Nucleus accumbens (tissue), 56 donors: ENCODE measurements at places on chromosomes 11 and 22.

- no peak for DNase-seq
Observed at GRCh38 chr11:60862171-60862570, 5.2 kb upstream of the ZP1 start.

DNA sequence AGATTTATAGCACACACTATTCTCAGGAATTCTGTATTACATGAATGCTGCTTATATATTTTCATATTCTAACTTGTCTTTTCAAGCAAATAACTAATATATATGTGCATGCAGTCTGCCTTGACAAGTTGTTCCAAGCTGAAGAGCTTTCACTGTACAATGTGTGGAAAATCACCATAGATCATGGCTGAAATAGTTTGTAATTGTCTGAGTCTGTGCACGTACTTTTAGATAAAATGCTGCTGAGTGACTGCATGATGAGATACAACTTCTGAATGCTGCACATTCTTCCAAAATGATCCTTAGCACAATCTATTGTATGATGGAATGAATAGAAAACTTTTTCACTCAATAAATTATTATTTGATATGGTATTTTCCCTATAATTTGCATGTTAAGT lies 58.9 kb downstream of the SLC5A12 start:
- DNase-seq: no peak

- no peak for DNase-seq
Observed at GRCh38 chr11:93477684-93478234, 65.4 kb downstream of the SMCO4 start.

DNA sequence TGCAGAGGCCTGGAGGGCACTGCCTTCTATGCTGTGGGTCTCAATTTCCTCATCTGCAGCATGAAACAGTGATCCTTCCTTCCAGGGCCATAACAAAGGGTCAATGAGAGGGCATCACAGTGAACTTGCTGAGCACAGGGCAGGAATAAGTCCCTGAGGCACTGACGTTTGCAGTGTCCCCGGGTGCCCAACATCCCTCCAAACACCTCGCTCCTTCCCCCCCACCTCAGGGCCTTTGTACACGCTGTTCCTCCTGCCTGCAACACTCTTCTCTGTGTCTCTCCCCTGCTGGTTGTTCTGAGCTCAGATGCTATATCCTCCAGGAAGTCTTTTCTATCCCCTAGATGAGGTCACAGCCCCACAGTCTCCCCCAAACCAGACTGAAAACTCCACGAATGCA lies 59.7 kb upstream of the TCF20 start:
- no peak for DNase-seq

DNA sequence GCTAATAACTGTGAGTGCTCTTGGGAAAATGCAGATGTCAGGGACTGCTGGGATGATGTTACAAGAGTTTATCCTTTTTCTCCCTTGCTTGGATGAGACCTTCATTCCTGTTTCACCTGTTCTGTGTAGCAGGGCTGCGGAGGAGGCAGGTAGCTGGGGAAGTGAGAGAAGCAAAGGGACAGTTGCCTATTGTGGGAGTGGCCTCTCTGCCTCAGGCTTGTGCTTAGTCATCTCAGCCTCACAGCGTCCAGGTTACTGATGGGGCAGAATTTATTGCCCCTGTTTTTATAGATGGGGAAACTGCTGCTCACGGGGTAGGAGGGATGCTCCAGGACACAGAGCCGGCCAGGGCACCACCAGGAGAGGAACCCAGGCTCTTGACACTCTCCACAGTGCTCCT lies 1.7 kb downstream of the STX3 start:
- no peak for DNase-seq

DNA sequence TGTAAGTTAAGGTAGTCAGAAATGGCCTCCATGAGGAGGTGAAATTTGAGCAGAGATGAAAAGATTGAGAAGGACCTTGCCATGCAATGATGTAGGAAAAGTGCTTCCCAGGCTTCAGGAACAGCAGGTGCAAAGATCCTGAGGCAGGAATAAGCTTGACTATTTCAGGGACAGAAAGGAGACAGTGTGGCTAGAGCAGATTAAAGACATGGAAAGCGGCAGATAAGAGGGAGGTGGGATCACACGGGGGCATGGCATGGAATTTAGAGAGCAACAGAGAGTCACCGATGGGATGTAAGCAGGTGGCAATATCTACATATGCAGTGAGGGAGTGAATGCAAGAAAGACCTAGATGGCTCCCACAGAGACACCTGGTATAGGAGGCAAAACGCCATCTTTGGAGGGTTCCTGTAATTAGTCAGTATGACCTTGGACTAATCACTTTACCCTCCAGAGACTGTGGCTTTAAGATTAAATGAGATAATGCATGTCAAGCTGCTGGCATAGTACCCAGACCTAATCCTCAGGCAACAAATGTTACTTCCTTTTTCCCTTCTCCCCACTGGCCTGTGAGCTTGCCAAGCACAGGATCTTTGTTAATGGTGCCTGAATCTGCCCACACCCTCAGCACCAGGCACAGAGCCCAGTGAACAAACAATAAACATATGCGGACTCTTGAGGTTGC lies 24.6 kb upstream of the ACER3 start:
- DNase-seq: no peak

DNA sequence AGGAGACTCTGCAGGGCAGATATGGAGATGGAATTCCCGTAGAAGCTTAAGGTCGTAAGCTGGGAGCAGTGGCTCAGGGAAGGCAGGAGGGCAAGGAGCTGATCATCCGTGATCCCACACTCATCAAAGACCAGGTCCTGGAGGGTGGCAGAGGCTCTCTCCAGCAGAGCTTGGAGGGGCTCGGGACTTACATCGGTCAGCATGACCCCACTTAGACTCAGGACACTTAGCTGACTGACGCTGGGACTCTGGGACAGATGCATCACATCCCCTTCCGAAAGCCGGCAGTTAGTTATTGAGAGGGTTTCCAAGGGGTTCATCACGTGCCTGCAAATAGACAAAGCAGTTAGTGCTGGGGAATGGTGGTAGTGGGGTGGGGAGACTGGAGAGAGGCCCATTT lies 10.7 kb downstream of the PRAME start:
- no peak for DNase-seq

DNA sequence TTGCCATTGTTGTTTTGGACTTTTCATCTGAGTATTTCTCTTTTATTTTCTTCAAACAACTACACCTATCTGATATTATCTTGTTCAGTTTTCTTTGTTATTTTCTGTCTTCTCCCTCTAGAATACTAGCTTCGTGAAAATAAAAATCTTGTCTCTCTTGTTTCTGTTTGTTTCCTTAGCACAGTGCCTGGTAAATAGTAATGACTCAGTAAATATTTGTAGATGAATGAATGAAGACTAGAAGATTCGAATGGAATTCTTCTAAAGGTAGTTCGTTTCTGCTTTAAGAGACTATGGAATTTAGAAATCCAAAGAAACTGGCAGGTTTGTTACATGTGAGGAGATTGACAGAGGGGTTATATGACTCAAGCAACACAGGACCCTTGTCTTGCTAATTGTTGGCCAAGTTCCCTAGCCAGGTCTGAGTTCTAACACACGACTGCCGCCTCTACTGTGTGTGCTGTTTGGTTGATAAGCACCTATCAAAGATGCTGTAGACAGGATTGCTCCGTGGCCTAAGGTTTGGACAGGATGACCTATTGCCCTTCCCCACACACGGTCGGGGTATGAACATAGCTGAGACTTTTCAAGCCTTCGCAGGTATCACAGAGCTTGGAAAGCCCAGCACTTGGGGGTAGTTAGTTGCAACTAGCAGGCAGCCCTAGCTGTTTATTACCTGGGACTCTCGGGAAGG lies 831 bp upstream of the TMEM135 start:
- DNase-seq: no peak

DNA sequence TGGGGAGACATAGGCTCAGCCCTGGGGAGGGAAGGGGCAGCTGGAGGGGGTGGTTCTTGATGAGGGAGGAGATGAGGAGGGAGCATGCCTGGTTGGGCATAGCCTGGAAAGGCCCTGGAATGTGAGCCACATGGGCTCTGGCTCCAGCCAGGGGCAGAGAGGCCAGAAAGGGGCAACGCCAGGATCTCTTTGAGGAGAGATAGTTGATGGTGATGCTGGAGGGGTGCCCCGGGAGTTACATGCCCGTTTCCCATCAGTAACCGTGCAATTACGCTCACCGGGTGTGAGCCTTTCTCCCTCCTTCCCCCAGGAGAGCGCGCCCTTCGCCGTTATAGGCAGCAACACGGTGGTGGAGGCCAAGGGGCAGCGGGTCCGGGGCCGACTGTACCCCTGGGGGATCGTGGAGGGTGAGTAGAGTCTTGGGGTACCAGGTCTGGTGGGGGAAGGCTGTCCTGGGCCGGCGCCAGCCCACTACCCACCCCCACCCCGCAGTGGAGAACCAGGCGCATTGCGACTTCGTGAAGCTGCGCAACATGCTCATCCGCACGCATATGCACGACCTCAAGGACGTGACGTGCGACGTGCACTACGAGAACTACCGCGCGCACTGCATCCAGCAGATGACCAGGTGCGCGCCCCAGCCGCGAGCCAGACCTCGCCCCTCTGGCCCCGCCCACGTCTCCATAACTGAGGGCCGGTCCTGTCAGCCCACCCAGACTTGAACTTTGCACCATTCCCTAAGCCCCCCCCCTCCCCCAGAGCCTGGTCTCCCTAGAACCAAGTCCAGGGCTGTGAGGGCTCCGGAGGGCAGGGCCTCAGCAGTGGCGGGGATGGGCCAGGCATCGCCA lies 1.8 kb upstream of the GP1BB start:
- no peak for DNase-seq

GRCh38 chr22:37351232-37351631 lies 68.9 kb downstream of the CYTH4 start:
- DNase-seq: no peak

DNA sequence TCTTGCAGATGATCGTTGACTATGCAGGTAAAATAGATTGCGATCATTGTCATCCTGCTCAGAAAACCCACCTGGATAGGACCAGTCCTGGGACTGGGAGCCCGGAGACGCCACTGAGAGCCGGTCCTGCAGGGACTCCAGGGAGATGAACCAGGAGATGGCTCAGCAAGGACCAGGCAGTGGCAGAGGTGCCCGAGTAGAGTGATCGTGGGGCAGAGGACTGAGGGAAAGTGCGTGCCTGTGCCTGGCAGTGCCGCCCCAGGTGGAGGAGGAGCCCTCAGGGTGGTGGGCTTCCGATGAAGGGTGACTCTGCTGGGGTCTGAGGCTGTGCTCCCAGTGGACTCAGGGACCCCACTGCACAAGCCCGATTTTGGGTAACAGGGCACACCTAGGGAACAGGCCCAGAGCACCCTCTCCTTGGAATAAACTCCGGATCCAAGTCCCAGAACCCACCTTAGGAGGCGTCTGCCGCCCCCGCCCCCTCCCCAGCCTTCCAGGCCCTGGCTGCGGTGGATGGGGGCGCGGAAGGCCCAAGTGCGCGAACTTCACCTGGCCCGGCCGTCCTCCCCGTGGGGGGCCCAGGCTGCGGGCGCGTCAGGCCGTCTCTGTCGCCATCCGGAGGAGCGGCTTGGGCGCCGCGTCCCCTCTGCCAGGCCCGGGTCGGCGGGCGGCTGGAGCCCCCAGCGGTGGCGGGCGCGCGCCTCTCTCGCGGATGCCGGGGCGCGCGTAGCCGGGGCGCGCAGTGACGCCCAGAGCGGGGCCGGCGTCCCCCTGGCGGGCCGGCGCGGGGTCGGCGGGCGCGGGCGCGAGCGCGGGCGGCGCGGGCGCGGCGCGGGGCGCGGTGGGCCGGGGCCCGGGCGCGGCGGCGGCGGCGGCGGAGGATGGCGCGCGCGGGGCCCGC lies 1338.8 kb downstream of the BRD1 start:
- no peak for DNase-seq

GRCh38 chr11:17766073-17766359 lies 31.4 kb downstream of the KCNC1 start:
- peak; percentile 44 for DNase-seq

DNA sequence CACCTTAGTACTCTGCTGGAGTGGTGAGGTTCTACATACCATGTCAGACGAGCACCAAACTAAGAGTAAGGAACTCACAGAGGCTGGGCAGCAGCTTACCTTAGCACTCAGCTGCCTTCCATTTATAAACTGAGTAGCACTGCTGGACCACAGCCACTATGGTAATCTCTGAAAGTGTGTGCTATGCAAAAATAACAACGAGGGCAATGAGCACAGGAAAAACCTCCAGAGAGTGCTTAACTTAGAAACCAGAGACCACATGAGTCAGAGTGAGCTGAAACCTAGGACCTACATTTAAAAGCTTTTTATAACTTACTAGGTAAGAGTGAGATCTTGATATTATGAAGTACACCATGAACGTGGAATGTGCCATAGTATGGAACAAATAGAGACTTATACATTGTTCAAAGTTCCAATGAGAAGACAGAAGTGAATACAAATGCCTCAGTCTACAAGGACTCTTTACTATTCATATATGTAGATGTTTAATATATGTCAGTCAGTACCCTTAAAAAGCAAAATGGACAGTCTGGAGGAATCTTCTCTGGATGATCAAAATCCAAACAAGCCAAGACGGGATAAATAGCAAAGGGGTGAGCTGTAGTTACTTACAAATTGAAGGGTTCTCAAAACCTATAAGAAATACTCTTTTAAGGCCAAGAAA lies 17.2 kb upstream of the CD59 start:
- no peak for DNase-seq
